ENCODE measurements at places on chromosomes 11 and 22.

- no peak for DNase-seq
These were observed at the start of gene CD248 for GRCh38 chr11:66316849-66317251. Gene CD248 (minus strand): TSS chr11:66317044. CDS start chr11:66317027, 17 bp downstream.

DNA sequence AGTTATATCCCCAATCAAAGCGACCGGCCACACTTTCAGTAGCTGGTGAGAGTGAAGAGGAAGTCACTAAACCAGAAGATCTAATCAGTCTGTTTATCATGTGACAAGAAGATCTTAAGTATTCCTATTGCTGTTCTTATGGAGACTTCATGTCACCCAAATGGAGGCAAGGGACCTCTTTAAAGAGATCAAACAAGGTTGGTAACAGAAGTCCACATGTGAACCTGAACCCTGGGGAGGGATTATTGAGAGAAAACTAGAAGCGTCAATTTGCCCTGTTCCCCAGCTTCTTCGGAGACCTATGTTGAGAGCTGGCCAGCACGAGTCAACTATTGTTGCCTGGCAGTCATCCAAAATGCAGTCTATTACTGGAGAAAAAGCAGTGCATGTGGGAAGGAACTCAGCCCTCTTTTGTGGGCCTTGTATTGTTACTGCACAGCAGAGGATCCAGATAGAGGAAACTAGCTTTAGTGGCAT is 76.9 kb upstream of the CTSC start:
- DNase-seq = peak; percentile 9

DNA sequence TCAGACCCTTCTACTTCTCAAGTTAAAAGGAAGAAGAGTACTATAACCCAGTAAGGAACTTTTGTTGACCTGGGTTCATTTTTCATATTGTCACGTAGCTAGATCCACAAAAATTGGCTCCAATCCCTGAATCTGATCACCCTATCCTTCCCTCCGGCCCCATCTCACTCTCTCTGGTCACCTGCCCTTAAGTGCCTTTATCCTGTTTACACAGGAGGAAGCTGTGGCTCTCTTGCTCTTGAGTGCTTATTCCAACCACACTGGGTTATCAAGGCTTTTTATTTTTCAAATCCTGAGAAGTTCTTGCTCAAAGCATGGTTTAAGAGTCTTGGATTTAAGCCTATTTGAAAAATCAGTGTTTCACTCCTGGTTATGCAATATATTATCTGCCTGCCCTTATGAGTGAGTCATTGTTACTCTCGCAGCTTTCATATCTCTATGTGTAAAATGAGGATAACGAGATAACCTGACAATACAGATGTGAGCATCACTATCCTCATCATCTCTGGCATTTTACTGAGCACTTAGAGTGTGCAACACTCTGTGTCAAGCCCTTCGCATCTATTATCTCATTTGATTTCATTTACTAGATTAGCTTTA is 293.9 kb downstream of the GUCY1A2 start:
- DNase-seq = no peak

GRCh38 chr11:38384568-38384967 is 1786.5 kb upstream of the RAG2 start:
- DNase-seq = no peak

GRCh38 chr11:70525466-70525865 is 127.1 kb downstream of the CTTN start:
- no peak for DNase-seq

DNA sequence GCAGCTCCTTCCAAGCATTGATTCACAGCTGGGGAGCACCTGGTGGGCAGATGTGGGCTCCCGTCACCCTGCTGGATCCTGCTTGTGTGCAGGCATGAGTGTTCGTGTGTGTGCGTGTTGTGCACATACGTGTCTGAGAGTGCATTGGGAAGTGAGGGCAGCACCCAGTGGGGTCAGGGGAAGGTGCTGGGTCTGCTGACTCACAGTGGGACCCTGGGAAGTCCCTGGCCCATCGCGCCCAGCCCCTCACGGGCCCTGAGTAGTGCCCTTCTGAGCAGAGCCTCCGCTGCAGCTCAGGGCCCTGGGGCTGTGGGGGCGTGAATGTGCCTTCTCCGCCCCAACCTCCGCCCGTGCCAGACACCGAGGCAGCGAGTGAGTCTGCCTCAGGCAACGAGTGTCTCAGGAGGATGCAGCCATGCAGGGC is 36.8 kb downstream of the WNT11 start:
- DNase-seq = no peak

GRCh38 chr22:28992565-28993356 is 68.9 kb downstream of the C22orf31 start:
- DNase-seq = no peak

DNA sequence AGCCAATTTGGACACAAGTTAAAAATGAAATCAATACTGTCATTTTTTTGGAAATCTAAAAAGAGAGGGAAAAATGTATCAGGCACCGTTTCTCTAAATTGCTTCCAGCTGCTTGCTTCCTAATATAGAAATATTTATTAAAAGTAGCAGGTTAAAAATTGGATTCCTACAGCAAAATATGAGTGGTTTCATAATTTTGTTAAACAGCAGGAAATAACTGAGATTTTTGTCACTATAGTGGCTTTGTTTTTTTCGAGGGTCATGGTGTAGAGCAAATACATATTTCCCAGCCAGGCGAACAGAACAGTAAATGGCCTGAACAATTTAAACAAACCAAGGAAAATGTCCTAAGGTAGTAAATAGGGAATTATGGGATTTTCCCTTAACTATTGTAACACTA is 159.7 kb downstream of the DDX10 start:
- DNase-seq = no peak

GRCh38 chr11:43738600-43739409 is 58.3 kb downstream of the HSD17B12 start:
- DNase-seq = no peak

DNA sequence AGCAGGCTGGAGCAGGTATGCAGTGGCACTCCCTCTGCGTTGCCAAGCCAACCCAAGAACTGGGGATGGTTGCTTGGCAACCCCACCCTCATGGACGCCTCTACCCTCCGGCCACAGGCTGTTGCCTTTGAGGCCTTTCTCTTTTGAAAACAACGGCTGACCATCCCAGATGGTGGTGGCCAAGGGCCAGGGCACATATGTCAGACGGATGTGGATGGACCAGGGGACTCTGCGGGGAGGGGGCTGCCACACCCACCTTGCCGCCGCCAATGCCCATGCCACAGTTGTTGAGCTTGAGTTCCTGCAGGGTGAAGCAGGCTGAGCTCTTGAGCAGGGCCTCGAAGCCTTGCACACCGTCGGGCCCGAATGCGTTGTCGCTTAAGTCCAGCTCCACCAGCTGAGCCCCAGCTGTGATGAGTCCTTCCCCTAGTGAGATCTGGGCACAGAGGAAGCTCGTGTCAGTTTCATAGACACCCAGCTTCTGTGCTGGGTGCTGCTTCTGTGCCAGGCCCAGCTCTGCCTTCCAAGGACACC is 21.5 kb downstream of the RANGAP1 start:
- DNase-seq = no peak

GRCh38 chr11:117204283-117205080 is 5.3 kb downstream of the TAGLN start:
- DNase-seq = no peak

DNA sequence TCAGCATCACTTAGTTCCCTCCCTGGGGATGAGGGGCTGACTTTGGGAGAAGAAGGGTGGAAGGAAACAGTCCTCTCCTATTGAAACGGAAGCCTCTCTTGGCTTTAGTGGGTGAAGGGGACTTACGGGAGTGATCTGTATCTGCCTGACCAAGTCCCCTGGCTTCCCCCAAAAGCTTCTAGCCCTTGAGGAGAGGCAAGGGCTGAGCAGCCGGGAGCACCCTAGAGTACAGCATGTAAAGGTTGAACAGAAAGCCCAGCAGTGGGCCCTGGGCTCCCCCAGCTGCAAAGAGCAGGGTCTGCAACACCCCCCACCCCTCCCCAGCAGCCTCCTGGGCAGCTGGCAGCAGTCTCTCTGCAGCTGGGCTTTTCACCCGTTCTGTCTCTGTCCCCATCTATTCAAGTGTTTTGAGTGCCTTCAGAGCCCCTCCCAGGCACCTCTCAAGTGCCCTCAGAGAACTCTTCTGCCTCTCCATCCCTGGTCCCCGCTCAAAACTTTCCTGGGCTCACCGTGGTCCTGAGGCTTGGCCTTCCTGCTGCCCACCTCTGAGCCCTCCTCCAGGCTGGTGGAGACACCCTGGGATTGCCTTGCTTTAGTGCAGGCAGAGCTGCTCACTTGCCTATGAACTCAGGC is 2.7 kb downstream of the CAPN5 start:
- no peak for DNase-seq

GRCh38 chr11:7671347-7672215 is 1.7 kb downstream of the CYB5R2 start:
- peak; percentile 60 for DNase-seq

DNA sequence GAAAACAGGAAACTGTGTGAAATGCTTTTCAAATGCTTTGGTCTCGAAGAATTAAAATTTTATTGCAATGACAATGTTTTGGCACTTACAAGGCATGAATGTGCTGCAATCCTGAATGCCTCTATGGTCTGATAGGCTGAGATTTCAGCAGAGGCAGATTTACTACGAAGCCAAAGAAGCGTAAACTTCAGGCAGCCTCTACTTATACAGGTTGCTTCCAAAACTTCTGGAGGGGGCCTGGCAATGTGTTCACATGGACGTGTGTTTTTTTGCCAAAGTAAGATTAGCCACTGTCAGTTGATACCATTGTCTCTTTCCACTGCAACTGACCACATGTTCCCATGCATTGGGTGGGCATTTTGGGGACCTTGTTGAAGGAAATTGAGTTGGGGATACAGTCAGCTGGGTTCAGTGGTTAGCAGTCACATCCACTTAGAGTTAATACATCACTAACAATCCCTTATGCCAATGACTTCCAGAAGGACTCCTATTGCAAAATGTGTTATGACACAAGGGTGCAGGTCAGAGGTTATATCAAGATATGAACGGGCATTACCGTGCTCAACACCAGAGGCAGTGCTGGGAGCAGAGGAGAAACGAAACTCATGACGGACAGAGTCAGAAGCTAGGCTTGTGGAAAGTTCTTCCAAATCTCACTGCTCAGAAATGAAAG is 48.8 kb downstream of the ABTB2 start:
- no peak for DNase-seq

- no peak for DNase-seq
These were observed 13.1 kb upstream of the TTLL12 start for GRCh38 chr22:43200031-43200430.

GRCh38 chr22:46696614-46697013 is 41.4 kb downstream of the CERK start:
- no peak for DNase-seq

DNA sequence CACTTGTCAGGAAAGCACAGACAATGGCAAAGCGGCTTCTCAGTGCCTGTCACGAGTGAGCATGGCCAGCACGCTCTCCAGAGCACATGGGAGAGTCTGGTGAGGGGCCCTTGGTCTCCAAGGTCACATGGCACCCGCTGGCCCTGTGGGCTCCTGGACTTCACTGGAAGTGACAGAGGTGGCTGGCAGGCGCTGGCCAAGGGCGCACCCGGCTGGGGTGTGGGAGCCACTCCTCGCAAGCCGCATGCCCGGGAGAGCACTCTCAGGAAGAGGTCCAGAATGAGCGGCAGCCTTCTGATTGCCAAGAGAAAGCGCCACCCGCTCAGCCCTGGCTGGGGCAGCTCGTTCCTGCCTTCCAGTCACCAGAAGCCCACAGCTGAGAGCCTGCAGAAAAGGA is 17.1 kb upstream of the MOB2 start:
- DNase-seq = no peak

DNA sequence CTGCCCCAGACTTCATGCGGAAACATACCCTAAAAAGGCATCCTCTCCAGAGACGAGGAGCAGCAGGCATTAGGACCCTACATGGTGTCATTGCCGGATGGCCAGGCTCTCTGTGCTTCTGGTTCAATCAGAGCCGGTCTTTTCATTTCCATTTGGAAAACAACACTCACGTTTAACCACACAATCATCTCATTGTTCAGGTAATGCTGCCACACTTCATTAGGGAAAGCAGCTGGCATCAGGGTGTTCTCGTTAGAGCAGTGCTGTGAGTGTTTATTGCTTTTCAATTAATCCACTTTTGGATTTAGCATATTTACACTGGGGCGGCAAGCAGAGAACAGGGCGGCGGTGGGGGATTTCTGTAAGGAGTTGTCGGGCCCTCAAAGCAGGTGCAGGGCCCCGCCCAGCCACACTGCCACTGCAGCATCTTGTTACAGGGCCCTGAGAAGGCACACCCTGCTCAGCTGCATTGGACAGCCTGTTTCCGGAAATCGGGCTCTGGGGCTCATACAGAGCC is 338.6 kb downstream of the SHANK2 start:
- DNase-seq = no peak

GRCh38 chr22:24011735-24012068 is 598 bp downstream of the CABIN1 start:
- no peak for DNase-seq

DNA sequence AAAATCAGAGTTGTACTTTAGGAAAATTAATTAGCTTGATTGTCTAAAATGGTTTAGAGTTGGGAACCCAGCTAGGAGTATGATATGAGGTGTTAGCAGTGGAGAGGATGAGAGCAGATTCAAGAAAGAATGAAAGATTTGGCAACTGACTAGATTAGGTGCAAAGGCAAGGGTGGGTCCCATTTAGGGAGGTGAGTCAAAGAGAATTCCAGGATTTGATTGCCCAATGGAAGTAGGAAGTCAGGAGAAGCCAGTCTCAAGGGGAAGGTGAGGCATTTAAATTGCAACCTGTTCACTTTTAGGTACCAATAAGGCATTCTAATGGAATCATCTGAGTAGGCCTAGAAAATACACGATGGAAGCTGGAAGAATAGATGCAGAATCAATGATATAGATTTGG is 3.6 kb upstream of the CKAP5 start:
- no peak for DNase-seq

- DNase-seq = no peak
These were observed 175.0 kb upstream of the BDNF start for GRCh38 chr11:27874998-27875830.

- no peak for DNase-seq
These were observed 24.0 kb upstream of the LRRC10B start for GRCh38 chr11:61484541-61484940.

GRCh38 chr11:32039149-32039548 is 51.7 kb upstream of the RCN1 start:
- no peak for DNase-seq

DNA sequence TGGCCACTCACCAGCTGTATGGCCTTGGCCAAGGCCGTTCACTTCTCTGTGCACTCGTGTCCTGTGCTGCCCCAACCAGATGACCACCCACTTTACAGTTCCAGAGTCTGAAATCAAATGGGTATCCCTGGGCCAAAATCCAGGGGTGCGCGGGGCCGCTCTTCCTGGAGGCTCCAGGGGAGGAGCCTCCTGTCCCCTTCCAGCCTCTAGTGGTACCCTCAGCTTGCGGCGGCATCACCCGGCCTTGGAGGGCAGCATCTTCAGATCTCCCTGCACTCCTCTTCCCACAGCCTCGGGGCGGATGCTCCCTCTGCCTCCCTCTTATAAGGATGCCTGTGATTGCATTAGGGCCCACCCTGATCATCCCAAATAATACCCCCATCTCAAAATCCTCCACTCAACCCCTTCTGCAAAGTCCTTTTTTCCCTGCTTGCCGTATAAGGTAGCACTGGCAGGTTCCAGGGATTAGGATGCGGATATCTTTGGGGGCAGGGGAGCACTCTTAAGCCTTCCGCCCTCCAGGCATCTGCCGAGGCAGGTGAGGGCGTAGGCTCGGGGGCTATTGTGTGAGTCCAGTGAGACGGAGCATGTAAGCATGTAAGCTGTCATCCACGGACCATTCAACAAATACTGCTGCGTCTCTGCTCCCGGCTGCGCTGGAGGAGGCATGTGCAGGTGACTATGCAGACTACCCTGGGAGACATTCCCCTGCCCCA is 24.4 kb upstream of the SHISAL1 start:
- no peak for DNase-seq

- DNase-seq = no peak
These were observed 44.5 kb upstream of the RRM1 start for GRCh38 chr11:4050138-4050537.

GRCh38 chr11:115775846-115776245 is 271.6 kb upstream of the CADM1 start:
- no peak for DNase-seq
